ENCODE measurements at places on chromosomes 11 and 22.

GRCh38 chr11:65159012-65159411 is 11.0 kb upstream of the SPDYC start:
- DNase-seq, result no peak

DNA sequence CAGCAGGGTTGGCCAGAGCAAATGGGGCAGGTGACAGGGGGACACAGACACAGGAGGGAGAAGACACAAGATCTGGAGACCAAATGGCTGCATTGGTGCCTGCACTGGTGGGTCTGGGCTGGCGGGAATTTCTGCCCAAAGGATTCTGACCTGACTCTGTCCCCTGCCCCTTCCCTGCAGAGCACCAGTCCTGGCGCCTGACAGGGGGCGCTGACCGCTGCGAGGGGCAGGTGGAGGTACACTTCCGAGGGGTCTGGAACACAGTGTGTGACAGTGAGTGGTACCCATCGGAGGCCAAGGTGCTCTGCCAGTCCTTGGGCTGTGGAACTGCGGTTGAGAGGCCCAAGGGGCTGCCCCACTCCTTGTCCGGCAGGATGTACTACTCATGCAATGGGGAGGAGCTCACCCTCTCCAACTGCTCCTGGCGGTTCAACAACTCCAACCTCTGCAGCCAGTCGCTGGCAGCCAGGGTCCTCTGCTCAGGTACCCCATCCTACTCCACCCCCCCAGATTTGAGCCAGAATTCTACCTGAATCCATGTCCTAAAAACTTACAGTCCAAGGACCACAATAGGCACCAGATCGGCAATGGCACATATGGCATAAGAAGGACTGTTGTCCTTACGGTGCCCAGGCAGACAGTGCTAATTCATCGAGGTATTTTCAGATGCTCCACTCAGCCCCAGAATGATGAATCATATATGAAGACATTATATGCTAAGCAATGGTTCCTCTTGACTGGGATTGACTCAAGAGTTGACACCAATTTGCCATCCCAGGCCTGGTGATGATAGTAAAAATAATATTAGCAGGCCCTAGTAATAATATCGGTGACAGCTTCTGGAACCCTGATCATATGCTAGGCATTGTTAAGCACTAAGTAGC is 38.2 kb downstream of the CD6 start:
- DNase-seq, result no peak

- no peak for DNase-seq
Observed at GRCh38 chr11:26608507-26609146, 36.6 kb upstream of the MUC15 start.

- DNase-seq, result no peak
Observed at GRCh38 chr11:64880240-64881001, 2.0 kb upstream of the EHD1 start.

- no peak for DNase-seq
Observed at GRCh38 chr11:11981364-11981763, 27.1 kb downstream of the DKK3 start.

- no peak for DNase-seq
Observed at GRCh38 chr22:32743046-32743445, 58.5 kb upstream of the TIMP3 start.

DNA sequence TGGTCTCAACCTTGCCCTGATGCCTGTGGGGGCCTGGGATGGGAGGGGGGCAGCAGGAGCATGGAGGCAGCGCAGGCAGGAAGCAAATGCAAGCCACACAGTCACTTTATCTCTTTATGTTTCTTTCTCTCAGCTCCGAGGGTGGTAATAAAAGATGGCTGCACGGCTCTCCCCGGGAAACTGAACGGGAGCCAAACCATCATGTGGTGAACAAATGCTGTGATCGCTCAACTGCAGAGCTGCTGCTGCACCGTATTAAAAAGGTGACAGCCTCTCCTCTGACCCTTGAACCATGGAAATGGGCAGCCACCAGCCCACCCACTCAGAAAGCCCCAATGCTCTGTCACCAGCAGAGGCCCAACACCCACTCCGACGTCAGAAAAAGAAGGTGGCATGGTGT is 110.0 kb downstream of the TIMP3 start:
- DNase-seq, result no peak

- peak; percentile 51 for DNase-seq
Observed at GRCh38 chr22:23182309-23183060, 2.2 kb downstream of the BCR start.

DNA sequence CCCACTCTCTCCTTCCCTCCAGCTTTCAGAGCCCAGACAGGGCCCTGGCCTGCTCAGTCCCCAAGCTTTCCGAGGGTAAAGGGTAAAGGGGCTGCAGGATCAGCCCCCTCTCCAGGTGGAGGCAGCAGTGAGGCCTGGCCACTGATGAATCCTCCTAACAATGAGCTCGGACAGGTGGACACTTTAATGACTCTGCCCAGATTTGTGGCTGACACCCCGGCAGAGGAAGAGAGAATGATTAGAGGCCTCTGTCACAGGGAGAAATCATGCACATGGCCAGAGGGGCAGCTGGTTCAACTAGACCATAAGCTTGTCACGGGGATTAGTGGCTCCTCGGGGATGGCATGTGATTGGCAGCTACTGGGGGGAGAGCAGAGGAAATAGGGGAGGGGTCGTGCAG is 587.5 kb upstream of the B3GAT1 start:
- DNase-seq, result no peak

- DNase-seq, result no peak
Observed at GRCh38 chr11:9765320-9766101, 101.6 kb downstream of the SWAP70 start.

- no peak for DNase-seq
Observed at GRCh38 chr11:120710354-120711131, 199.0 kb downstream of the GRIK4 start.

DNA sequence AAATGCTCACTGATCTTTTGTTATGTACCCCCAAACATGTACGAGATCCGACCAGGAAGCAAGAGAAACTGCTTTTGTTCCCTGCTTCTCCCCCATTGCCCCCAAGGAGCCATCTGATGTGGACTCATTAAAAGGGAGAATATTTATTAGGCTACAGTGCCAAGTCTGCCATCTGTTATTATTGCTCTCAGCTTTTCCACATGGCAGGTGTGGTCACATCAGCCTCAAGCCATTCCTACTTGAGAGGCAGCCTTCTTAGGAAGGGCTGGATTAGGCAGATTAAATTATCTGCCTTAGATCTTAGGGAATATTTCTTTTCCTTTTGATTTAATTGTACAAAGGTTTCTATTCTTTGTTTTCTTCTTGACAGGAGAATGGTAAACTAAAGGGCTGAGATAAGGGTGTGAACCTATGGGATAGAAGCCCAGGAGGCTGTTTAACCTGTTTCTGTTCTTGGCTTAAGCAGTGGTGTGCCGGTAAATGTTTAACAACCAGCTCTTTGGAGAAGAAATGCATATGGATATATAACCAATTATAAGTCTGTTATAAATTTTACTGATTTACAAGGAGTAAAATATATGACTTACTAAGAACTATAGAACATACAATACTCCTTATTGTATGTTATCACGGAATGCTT is 88.8 kb downstream of the PDHX start:
- no peak for DNase-seq

DNA sequence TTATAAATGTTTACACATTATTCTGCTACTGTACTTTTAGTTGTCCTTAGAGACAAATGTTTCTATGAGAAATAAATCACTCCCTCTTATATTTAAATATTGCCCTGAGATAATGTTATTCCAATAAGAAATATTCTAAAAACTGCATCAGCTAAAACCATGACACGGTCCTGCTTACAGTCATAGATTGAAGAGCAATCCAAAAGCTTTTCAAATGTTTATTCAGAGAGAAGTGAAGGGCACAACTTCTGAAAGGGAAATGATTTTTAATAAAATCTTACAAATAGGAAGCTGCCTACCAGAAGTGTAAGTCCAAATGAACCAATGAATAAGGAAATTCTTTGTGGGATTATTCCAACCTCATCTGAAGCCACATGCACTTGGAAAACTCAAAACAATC is 49.2 kb downstream of the STK33 start:
- no peak for DNase-seq

GRCh38 chr22:46275455-46276122 is 7.8 kb downstream of the TTC38 start:
- no peak for DNase-seq

GRCh38 chr11:10377183-10377582 is 72.3 kb downstream of the ADM start:
- DNase-seq, result no peak

GRCh38 chr11:109704432-109704831 is 282.4 kb downstream of the C11orf87 start:
- DNase-seq, result no peak

GRCh38 chr11:92707173-92707619 is 262.3 kb upstream of the MTNR1B start:
- no peak for DNase-seq

Data from stimulated activated CD4-positive, alpha-beta T cell treated with anti-CD3 and anti-CD28 coated beads, Interleukin-2, amount 100 ng/mL, for 4 hours (primary cell).